ENCODE measurements at places on chromosomes 16 and 17.

DNA sequence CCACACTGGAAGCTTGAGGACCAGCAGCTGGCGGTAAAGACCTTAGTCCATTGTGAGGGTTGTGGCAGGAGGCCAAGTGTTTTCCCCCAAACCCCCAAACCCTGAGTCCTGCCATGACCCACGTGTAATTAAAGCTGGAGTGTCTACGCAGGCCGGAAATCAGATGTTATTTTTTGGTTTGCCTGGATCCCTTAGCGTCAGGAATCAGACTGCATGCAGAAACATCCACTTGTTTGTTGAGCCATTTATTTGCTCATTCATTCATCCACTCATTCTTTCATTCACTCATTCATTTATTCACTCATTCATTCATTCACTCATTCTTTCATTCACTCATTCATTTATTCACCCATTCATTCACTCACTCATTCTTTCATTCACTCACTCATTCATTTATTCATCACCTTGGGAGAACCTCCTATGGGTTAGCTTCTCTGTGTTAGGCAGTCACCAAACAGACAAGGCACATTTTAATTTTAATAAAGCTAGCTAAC is 313.1 kb downstream of the MAF start:
- no peak for DNase-seq

DNA sequence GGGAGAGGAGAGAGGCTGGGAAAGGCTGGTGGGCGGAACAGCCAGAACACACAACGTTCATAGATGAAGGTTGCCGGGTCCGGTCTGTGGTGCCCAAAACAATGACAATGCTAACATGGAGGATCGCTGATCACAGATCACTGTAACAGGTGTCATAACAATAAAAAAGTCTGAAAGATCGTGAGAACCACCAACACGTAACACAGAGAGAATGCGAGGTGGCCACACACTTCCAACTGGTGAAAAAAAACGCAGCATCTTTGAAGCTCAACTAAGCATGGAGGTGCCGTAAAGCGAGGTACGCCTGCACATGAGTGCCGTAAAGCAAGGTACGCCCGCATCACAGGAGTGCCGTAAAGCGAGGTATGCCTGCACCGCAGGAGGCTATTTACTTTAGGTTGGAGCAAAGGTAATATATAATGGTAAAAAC is 42.3 kb downstream of the ABR start:
- DNase-seq: peak; percentile 28

DNA sequence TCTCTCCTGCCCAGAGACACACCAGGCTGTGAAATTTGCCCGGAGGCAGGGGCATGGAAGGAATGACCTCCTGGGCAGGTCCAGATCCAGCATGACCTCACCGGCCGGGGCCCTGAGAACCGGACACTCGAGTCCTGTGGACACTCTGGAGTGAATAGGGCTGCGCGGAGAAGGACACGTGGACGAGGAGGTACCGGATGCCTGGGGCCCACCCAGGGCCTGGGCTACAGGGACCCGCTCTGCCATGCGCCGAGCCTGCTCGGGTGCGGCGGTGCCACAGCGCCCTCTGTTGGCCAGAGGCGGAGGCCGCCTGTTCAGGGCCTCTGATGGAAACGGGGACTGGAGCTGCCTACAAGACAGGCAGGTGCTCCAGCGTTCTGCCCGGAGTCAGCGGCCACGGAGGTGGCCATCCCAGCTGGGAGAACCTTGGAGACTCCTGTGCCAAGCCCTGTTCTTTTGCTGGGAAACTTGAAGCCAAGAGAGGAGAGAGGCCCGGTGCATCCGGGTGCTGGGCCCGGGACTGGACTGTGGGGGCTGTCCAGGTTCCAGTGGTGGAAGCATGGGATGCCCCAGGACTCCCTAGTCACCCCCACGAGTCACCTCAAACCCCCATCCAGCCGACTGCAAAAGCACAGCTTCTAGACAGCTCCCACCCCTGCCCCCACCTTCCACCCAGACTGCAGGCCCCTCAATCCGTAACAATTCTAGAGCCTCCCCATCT is 19.3 kb upstream of the NXPH3 start:
- peak; percentile 83 for DNase-seq

GRCh38 chr17:71022758-71023157 is 853.4 kb downstream of the KCNJ2 start:
- no peak for DNase-seq

GRCh38 chr17:80471922-80472321 is 4.5 kb downstream of the NPTX1 start:
- DNase-seq: no peak

GRCh38 chr17:38363016-38363415 is 11.4 kb downstream of the SOCS7 start:
- no peak for DNase-seq

DNA sequence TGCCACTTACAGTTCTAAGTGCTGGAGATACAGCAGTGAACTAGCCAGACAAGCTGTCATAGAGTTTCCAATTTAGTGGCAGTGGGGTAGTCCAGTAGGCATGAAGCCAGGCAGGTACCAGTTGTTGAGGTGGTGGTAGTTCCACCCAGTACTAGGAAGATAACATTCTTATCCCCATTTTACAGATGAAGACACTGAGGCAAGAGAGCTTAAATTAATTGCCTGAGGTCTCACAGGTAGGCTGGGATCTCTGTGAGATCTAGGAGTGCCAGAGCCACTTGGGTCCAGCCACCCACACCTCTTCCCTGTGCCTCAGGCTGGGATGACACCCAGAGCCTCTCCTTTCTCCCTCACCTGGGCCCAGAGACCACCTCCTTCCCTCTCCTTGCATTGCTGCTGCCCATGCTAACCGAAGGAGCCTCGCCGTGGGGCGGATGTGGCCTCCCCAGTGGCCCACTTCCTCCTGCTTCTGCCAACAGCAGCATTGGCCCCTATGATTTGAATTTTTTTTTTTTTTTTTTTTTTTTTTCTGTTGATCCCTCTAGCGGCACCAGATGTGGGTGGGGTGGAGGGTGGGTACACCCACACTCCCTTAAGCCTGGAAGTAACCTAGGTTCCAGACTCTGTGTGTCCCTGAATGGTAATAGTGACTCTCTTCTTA is 114.0 kb downstream of the PRKCB start:
- peak; percentile 81 for DNase-seq

- DNase-seq: no peak
Observed at GRCh38 chr17:44768505-44769142, 9.8 kb downstream of the ADAM11 start.

DNA sequence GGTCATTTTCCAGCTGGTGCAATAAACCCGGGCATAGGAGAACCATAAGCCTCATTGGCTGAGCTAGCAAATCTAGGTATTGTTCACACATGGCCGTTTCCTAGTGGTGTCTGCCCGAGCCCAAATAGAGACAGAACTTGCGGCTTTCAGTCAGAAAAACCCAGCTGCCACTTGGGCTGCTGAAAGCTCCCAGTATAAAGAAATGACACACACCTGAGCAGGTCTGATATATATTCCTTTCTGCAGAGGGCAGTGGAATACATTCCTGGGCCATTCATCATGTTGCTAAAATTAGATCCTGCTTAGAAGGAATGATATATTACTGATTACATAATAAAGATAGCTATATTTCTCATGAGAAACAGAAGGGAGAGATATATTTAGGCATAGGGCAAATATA is 83.9 kb upstream of the IRX5 start:
- DNase-seq: no peak

DNA sequence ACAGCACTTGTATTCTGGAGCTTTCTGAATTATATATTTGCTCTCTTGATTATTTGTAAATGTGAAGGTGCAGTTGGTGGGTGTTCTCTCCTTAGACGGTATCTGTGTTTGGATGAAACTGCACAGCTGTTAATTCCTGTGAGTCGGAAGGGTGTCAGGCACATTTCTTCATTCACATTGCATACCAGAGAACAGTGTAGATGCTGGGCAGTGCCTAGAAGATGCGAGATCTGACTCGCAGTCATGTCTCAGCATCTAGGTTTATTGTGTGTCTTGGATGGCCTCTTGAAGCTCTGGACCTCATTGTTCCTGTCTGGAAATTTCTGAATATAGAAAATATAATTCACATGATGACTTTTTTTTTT is 61.2 kb downstream of the CLEC16A start:
- no peak for DNase-seq

DNA sequence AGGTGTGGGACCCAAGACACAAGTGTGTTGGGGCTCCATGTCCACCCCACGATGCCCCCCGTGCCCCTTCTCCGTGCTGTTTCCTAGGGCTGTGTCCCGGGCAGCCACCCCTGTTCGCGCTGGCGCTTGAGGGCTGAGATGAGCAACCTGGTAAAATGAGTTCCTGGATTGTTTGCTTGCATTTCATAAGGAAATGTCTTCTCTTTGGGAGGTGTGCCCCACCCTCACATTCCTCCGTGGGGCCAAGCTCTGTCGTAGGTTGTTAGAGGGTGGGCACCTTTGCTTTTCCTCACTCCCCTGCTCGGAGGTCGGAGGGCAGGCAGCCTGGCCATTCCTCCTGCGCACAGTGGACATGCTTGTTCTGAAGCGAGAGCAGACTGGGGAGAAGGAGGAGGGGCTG is 171.3 kb upstream of the CHMP6 start:
- no peak for DNase-seq

DNA sequence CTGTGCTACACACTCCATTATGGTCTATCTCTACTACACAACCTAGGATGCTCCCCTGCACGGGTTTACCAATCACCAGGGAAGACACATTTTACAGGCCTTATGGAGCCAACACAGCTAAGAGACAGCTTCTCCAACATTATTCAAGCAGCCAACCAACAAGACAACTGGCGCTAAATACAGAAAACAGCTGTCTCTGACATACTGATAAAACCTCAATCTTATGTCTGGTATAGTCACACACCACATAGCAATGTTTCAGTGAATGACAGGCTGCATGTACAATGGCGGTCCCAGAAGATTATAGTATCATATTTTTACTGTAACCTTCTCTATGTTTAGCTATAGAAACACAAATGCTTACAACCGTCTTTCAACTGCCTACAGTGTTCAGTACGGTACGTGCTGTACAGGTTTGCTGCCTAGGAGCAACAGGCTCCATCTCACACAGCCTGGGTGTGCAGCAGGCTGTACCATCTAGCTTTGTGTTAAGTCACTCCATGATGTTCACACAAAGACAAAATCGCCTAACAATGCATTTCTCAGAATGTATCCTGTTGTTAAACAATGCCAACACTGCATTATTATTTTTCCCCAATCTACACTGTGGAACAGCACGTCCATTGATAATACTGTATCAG is 10.9 kb downstream of the USP22 start:
- DNase-seq: no peak

DNA sequence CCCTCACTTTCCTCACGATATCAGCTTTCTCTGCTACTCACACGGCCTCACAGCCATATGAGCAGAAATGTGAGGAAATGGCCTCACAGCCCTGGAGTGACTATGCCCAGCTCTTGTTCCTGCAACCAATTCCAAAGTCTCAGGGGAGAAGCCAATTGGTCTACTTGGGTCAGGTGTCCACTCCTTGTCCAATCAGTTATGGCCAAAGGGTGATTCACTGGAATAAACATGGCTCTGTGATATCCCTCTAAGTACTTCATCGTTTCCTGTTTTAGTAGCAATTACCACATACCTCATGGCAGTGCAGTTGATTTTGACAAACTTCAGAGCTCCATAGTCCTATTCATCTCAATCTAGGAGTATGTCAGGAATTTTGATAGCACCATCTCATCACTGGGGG is 195.4 kb downstream of the KATNIP start:
- no peak for DNase-seq

- DNase-seq: no peak
Observed at GRCh38 chr16:24568392-24568791, 29.0 kb downstream of the RBBP6 start.

- peak; percentile 54 for DNase-seq
Observed at GRCh38 chr17:35214192-35214591, 20.0 kb upstream of the SLC35G3 start.

DNA sequence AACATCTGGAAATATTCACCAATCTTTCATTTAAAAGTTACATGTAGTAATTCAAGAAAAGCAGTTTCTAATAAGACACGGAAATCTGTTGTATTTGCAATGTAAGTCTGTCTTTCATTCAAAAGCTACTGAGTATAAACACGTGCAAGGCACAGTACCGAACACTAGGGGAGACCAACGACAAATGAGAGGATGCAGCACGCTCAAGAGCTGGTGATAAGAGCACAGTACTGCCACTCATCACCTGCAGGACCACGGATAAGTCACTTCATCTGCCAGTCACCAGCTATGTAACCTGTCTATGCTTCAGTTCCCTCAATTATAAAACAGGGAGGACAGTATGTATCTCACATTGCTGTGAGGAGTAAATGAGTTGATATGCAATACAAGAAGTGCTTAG is 67.1 kb downstream of the CLEC18A start:
- DNase-seq: peak; percentile 43

DNA sequence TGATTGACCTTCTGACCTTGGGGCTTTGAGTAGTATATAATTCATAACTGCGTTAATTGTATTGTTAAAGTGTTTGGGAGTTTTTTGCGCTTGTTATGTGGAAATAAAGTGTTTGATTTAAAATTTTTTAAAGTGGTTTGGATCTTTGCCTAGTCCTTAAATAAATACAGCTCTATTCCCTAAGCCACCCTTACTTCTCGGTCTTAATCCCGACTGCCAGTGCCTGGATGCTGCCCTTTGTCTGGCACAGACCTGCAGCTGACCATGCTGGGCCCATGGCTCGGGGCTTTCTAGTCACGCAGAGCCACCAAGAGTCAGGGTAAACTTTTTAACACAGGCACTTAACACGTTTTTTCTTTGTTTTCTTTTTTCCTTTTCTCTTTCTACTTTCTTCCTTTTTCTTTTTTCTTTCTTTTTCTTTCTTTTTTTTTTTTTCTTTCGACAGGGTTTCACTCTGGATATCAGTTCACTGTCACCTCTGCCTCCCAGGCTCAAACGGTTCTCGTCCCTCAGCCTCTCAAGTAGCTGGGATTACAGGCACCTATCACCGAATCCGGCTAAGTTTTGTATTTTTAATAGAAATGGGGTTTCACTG is 19.6 kb upstream of the SLC5A11 start:
- no peak for DNase-seq

GRCh38 chr17:81909966-81910839 is 996 bp downstream of the PCYT2 start:
- DNase-seq: no peak

DNA sequence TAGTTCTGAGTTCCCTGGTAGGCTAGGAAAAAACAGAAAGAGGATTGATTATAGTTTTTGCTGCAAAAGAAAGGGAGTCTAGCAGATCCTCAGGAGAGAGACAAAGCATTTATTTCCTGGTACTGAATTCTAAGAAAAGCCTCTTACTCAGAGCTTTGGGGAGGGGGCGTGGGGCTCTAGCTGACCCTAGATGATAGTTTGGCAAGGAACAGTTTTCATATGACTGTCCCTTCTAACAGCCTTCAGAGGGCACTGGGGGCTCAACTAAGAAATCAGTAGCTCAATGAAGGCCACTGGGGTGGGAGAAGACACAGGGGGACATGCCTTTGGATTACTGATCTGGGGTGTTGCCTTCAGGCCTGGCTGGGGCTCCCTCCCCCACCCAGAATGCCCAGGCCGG is 4.0 kb downstream of the CA7 start:
- DNase-seq: no peak

GRCh38 chr16:9443864-9444263 is 352.4 kb downstream of the HAPSTR1 start:
- DNase-seq: no peak

DNA sequence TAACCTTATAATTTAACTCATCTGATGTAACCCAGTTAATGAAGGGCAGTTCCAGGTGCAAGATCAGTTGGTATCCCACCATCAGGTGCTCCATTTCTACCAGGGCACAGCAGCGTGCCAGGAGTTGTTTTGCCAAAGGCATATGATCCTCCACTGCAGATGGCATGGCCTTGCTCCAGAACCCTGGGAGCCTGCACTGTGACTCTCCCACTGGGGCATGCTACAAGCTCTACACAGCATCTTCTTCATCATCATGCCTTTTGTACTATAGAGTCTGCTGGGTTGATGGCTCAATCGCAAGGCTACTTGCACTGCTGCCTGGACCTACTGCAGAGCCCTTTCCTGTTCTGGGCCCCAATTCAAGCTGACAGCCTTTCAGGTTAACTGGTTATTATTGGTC is 11.3 kb upstream of the MAPT start:
- no peak for DNase-seq
